ENCODE measurements at places on chromosomes 1 and 21.
A peak's percentile ranks its signal among the peaks of the same experiment; 100 is the strongest.

GRCh38 chr1:240936911-240937668 is 325.1 kb upstream of the GREM2 start:
- DNase-seq = no peak

- no peak for DNase-seq
Observed at GRCh38 chr21:43343095-43343991, 83.6 kb downstream of the SIK1 start.

DNA sequence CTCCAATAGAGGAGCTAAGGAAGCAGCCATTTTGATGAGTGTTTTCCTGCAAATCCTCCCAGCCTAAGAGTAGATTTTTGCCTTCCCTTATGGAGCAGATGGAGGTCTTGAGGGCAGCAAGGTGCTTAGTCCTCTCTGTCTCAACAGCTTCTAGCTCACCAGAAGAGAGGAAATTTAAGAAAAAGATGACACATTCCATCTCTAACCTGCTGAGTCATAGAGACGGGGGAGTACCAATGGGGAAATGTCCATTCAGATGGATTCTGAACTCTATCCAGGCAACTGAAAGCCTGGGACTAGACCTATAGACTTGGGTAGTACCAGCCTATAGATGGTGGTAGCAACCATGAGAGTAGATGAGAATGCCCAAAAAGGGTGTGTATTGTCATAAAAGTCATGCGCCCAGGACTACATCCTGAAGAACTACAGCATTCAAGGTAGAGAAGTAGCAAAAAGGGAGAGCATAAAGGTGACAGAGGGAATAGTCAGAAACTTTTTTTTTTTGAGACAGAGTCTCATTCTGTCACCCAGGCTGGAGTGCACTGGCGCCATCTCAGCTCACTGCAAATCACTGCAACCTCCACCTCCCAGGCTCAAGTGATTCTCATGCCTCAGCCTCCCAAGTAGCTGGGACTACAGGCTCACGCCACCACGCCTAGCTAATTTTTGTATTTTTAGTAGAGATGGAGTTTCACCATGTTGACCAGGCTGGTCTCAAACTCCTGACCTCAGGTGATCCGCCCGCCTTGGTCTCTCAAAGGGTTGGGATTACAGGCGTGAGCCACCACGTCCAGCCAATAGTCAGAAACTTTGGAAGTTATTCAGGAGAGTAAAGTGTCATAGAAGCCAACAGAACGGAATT is 10.7 kb upstream of the ELOA start:
- DNase-seq = no peak

DNA sequence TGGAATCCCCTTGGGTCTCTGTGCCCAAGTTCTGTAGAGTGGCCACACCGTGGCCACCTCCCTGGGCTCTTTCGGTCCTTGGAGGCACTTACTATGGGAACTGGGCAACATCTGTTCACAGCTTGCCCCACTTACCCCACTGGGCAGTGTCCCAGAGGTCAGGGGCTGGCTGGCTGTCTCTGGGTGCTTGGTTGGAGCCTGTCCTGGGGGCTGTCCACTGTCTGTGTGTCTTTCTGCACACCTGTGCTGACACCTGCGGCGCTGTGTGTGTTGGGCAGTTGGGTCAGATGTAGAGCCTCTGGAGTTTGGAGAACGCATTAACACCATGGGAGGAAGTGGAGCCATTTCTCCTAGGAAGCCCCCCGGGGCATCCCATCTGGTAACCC is 1.3 kb upstream of the TMEM54 start:
- no peak for DNase-seq

GRCh38 chr1:38991638-38992411 is 749 bp downstream of the AKIRIN1 start:
- peak; percentile 24 for DNase-seq

- DNase-seq = no peak
Observed at GRCh38 chr1:23118407-23118806, 50.2 kb downstream of the LUZP1 start.

- no peak for DNase-seq
Observed at GRCh38 chr1:239874831-239875230, 216.9 kb upstream of the FMN2 start.

DNA sequence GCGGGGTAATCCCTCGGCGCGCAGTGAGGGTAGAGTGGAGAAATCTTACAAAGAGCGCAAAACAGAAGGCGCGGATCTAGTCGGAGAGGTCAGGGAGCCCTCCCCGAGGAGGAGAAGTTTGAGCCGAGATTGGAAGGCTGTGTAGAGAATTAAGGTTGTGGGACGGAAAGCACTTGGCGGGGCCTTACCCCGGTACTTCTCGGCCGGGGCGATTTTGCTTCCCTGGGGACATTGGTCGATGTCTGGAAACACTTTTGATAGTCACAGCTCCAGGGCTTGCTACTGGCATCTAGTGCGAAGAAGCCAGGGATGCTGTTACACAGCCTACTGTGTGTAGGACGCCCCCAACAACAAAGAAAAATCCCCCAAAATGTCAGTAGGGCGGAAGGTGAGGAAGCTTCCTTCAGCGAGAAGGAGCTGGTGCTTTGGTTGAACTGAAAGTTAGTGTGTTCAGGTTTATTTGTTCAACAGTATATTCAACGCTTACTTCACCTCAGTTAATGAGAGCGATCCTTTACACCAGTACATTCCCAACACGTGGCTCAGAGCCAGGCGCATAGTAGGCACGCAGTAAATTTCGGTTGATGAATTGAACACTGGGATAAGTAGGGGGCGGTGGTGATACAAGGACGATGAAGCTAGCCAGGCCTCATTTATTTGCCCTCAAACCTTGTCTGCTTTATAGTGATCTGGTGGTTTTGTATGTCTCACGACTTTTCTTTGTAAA is 807 bp downstream of the CEP85 start:
- no peak for DNase-seq

- DNase-seq = no peak
Observed at GRCh38 chr1:154839691-154840090, 30.4 kb downstream of the KCNN3 start.

GRCh38 chr1:28893403-28894102 is 20.8 kb upstream of the EPB41 start:
- DNase-seq = no peak

DNA sequence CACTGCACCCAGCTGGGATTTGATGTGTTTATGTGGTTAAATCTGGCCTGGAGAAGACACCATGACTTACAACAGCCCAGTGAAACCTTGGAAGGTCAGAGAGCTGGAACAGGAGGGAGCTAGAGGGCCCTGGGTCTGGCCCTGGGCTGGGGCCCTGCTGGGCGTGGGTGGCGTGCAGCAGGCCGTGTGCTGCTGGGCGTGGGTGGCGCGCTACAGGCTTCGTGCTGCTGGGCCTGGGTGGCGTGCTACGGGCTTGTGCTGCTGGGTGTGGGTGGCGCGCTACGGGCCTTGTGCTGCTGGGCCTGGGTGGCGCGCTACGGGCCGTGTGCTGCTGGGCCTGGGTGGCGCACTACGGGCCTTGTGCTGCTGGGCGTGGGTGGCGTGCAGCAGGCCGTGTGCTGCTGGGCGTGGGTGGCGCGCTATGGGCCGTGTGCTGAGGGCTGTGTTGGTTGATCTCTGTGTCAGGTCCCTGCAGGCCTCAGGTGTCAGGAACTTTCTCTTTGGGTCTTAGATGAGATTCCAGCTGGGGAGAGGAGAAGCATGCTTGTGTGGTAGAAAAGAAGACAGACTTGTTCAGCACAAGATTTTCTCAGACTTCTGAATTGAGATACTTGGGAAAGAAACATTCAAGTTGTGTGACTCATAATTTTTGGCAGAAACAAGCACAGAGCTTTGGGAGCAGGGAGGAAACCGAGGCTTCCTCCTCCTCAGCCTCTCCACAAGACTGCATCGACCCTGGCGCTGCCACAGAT is 66.0 kb downstream of the COL18A1 start:
- DNase-seq = no peak

DNA sequence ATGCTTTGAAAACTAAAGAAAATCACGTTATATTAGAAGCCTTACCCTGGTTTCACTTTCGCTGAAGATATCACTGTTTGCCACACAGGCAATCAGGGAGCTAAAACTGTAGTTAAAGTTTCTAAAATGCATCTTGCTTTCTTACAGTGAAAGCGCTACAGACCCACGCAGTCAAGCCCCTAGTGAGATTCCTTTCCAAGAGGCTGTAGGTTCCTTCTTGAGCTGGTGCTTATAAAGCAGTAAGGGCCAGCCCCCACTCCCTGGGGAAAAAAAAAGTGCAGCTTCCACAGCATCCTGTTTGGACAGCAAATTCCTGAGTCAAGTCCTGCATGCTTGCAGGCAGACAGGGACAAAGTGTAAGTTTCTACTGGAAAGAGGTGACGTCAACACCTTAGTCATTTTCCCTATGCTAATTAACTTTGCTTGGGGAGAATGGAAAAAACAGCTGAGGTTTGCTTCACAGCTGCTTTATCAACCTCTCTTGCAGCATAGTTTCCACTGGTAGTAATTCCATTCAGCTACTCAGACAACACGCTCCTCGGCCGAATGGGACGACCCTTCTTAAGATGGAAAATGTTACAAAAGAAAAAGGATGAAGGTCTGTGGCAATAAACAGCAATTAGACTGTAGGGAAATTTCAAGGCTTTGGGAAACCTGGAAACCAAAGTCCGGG is 14.7 kb upstream of the KCNE1 start:
- no peak for DNase-seq

DNA sequence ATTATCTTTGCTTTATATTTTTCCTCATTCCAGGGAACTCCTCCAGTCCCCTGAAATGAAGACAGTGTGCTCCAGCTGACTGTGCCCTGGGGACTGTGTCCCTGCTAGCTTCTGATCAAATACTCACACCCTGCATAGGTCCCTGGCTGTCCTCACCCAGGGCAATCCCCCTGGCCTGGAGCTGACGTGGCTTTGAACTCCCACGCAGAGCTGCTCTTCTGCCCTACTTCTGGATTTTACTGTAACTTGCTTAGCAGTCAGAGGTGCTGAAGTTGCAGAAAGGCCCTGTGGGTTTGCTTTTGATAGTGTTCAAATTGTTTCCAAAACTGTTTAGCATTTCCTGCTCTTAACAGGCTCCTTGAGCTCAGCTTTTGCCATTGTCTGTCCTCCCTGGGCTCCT is 186.5 kb downstream of the FASLG start:
- no peak for DNase-seq

GRCh38 chr1:40663324-40664166 is 1.9 kb downstream of the RIMS3 start:
- peak; percentile 27 for DNase-seq

GRCh38 chr1:197144570-197145325 is 1.7 kb downstream of the ASPM start:
- no peak for DNase-seq

GRCh38 chr1:88876573-88877365 is 14.6 kb downstream of the GTF2B start:
- no peak for DNase-seq

- no peak for DNase-seq
Observed at GRCh38 chr1:181015251-181015615, 7.4 kb downstream of the STX6 start.

DNA sequence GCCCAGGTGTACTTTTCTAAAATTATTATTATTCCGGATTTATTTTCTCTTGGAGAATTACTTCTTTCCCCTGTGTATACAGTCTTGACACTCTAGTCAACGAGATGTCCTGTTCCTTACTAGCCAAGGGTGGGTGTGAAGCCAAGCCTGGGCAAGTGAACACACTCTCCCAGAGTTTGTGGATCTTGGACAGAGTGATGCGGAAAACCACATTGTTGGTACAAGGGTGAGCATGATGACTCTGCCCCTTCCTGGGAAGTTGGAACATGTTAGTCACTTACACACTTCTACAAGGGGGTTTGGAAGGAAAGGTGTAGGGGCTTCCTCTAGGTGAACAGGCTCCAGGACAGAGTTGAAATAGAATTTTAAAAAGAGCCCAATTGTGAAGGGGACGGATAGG is 20.0 kb upstream of the RD3 start:
- DNase-seq = no peak

DNA sequence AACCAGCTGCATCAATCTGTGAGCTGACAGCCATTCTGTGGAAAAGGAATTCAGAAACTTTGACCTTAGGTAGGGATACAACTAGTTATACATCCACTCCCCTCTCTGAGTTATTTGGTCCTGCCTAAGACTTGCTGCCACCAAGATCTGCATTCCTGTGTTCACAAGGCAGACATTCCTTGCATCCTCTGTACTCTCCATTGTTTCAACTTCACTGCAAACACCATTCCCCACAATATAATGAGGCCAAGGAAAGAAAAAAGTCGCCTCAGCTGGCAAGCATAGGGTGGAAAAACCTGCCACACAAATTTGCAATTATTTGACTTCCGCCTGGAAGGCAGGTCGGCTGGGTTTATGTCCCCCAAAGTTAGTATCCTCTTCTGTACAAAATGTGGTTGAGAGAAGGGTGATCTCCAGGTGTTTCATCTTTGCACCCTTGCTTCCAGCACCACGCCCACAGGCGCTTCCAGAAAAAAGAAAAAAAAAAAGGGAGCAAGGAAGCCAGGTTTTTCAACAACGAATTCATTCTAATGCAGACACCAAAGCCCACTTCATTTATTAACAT is 676 bp upstream of the CTTNBP2NL start:
- no peak for DNase-seq
